ENCODE measurements at places on chromosomes 2 and 18. TPM values are rescaled to one million over a fixed set of nuclear protein-coding genes. Genes with fewer than 3 reads are reported as not detected.

- no peaks in the 10 kb centered on the region for H3K4me1 ChIP-seq
- no peaks in the 10 kb centered on the region for H3K27me3 ChIP-seq
- H3K36me3 ChIP-seq = no peaks in the 10 kb centered on the region
- H3K4me3 ChIP-seq = no peak overlapping the region
- no peak overlapping the region for H3K27ac ChIP-seq
- no peak for DNase-seq
These were observed 39.5 kb downstream of the NIFK start for GRCh38 chr2:121697108-121697631.

- H3K27me3 ChIP-seq = no peaks in the 10 kb centered on the region
- H3K4me1 ChIP-seq = no peaks in the 10 kb centered on the region
- H3K27ac ChIP-seq = no peak overlapping the region
- no peaks in the 10 kb centered on the region for H3K36me3 ChIP-seq
- no peak overlapping the region for H3K4me3 ChIP-seq
These were observed 88.8 kb downstream of the CELF4 start for GRCh38 chr18:37476611-37477295.

- H3K36me3 ChIP-seq = peaks cover 42% of the 10 kb centered on the region
- H3K4me3 ChIP-seq = no peak overlapping the region
- DNase-seq = no peak
- peak overlapping the region; percentile 66 for H3K27ac ChIP-seq
- no peaks in the 10 kb centered on the region for H3K27me3 ChIP-seq
These were observed 212.6 kb downstream of the TNS1 start for GRCh38 chr2:217790195-217790594.

DNA sequence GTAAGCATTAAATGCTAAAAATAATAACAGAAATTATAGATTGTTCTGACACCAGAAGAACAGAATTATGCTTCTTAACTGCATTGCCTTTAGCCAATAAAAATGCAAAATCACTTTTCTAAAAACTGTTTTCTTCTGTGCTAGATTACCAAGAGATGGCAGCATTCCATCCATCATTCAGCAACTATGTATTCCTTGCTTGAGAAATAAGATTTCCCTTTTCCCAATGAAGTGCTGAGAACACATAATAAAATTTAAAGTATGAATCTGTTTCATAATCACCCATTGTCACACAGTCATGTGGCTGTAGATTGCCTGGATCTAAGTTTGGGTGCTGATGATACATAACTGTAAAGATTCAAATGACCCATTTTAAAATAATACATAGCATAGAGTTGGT lies 504.2 kb downstream of the TDRD15 start:
- no peak overlapping the region for H3K4me3 ChIP-seq
- no peak overlapping the region for H3K27ac ChIP-seq
- H3K27me3 ChIP-seq = no peaks in the 10 kb centered on the region
- no peaks in the 10 kb centered on the region for H3K36me3 ChIP-seq

DNA sequence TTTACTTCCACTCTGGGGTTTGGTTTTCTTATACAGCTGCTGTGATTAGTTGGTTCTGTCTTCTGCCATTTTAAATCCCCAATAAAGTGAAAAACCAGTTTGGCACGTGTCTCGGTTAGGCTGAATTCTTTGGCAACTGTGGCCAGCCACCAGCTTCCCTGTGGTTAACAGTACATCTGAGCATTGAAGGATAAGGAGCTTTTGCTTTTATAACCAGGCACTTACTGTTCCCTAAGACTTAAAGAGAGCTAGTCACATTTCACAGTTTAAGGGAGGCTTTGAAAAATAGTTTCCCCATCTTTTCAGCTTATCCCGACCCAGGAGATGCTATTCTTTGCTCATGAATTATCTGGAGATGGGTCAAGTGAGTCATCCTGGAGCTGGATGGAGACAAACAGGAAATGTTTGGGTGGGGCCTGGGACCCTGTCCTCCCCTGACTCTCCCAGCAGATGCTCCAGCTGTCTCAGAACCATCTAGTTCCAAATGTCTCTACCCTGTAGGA lies 57.3 kb upstream of the EML6 start:
- no peak overlapping the region for H3K4me3 ChIP-seq
- no peaks in the 10 kb centered on the region for H3K27me3 ChIP-seq
- no peak for DNase-seq
- H3K27ac ChIP-seq = peak overlapping the region; percentile 59
- peaks cover 14% of the 10 kb centered on the region for H3K4me1 ChIP-seq

DNA sequence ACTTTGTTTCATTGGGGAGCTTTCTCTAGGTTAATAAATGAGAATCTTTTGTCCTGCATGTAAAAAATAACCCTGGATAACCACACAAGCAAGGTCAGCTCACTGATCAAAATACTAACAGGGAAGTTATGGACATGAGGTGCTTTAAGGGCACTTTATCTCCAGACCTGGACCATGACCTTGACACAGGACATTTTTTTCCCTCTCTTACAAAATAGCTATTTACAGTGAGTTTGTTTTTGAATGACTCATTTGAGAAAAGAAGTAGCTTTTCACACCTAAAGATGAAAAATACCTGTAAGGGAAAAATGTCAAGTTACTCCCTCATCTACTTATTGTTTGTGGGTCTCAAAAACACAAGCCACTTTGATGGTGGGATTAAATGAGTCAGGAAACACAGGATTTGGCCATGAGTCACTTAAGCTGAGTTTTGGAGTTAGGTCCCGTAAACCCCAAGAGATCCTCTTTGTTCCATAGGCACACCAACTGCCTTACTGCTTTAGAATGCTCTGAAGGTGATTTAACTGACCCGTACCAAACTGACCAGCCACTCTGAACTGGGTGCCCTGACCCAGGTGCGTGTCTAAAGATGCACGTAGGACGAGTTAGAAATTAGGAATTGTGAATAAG lies 479.3 kb upstream of the NXPH2 start:
- no peak overlapping the region for H3K4me3 ChIP-seq
- DNase-seq = no peak
- no peaks in the 10 kb centered on the region for H3K36me3 ChIP-seq
- H3K4me1 ChIP-seq = no peaks in the 10 kb centered on the region
- H3K27me3 ChIP-seq = no peaks in the 10 kb centered on the region

DNA sequence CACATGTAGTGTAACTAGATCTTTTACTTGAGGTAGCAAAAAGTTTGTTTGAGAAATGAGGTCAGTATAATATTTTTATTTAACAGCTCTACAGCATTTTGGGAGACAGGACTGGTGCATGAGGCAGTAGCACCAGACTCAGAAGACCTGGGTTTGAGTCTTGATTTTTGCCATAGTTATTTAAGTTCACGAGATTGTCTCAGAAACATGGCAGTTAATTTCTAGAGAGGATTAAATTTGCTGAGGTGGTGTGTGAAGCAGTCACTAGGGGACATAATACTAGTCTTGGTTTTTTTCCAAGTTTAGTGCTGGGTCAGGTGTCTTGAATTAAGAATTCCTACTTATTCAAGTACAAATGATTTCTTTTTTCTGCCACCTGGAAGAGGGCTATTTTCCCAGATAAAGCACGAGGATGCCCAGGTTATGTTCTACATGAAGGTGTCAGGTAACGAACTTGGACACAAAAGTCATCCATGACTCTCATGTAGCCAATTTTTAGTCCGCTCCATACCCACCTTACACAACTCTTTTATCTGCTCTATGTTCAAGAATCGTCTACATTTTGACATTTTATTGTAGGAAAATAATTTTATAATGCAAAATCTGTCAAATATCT lies 1.4 kb downstream of the MARCHF7 start:
- H3K4me1 ChIP-seq = peaks cover 3% of the 10 kb centered on the region
- DNase-seq = no peak
- peaks cover 8% of the 10 kb centered on the region for H3K36me3 ChIP-seq
- no peaks in the 10 kb centered on the region for H3K27me3 ChIP-seq
- peak overlapping the region; percentile 98 for H3K27ac ChIP-seq
- peak overlapping the region; percentile 94 for H3K4me3 ChIP-seq

GRCh38 chr2:125073440-125073839 lies 1048.4 kb downstream of the CNTNAP5 start:
- no peaks in the 10 kb centered on the region for H3K36me3 ChIP-seq
- no peaks in the 10 kb centered on the region for H3K4me1 ChIP-seq
- no peak overlapping the region for H3K27ac ChIP-seq
- no peaks in the 10 kb centered on the region for H3K27me3 ChIP-seq
- no peak for DNase-seq

DNA sequence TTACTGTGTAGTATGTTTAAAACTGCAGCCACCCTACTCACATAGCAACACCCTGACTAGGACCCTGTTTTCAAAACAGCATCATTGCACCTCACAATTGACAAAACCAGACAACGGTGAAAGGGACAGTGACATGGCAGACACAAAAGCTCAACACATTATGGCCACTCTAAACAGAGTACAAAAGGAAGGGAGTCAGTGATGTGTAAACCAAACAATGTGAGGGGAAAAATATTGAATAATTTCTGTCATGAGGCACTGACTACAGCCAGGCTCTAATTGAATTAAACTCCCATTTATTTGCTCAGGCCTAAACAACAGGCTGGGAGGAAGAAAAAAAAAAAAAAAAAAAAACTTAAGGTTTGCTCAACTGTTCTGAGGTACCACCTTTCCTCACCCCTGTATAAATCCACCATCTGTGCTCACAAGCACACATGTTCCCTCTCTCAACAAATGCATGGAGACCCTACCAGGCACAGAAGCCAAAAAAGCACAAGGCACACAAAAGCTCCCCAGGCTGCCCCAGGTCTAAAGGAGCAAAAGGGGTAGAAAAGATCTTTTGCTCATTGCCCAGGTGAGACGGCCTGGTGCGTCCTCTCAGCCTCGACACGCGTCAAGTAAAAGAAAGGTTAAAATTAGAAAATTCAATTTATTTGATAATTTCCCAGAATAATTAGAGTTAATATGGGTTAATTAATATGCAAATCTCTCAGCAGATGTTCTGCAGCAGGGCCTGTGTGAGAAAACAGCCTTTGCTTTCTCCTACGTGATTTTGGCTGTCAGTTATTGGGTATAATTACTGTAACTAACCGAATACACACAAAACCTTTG lies 80.9 kb downstream of the ZEB2 start:
- no peaks in the 10 kb centered on the region for H3K4me1 ChIP-seq
- no peak overlapping the region for H3K27ac ChIP-seq
- H3K4me3 ChIP-seq = no peak overlapping the region
- H3K27me3 ChIP-seq = no peaks in the 10 kb centered on the region
- no peak for DNase-seq
- no peaks in the 10 kb centered on the region for H3K36me3 ChIP-seq

DNA sequence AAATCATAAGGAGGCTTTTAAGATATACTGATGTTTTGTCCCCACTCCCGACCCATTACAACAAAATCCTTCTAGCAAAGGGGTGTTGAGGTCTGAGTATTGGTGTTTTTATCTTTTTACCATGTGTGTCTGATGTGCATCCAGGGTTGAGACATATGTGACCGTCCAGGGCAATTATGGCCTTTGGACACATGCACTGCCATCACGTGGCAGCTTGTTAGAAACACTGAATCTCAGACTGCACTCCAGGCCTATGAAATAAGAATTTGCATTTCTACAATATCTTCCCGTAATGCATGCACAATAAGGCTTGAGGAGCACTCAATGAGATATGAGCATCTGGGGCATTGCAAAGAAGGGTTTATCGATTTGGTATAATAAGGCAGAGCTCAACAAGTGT lies 235.1 kb upstream of the ZNF804A start:
- H3K4me3 ChIP-seq = no peak overlapping the region
- H3K27ac ChIP-seq = no peak overlapping the region
- no peak for DNase-seq
- H3K36me3 ChIP-seq = no peaks in the 10 kb centered on the region

DNA sequence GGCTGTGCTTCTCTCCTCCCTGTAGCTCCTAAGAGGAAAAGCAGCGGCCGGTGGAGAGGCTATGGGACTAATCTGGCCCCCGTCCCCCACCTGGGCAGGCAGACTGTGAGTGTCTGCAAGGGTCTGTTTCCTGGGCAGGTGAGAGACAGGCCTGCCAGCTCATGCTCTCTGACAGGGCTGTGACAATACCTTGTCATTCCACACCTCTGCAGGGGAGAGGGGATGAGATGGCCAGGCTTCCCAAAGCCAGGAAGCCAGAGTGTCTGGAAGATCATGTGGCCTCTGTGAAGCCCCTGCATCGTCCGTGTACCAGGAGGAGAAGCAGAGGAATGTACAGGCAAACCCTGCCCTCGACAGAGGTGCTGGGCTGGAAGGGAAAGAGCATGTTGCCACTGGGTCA lies 142.5 kb upstream of the GATA6 start:
- no peaks in the 10 kb centered on the region for H3K36me3 ChIP-seq
- no peaks in the 10 kb centered on the region for H3K27me3 ChIP-seq
- no peak for DNase-seq

DNA sequence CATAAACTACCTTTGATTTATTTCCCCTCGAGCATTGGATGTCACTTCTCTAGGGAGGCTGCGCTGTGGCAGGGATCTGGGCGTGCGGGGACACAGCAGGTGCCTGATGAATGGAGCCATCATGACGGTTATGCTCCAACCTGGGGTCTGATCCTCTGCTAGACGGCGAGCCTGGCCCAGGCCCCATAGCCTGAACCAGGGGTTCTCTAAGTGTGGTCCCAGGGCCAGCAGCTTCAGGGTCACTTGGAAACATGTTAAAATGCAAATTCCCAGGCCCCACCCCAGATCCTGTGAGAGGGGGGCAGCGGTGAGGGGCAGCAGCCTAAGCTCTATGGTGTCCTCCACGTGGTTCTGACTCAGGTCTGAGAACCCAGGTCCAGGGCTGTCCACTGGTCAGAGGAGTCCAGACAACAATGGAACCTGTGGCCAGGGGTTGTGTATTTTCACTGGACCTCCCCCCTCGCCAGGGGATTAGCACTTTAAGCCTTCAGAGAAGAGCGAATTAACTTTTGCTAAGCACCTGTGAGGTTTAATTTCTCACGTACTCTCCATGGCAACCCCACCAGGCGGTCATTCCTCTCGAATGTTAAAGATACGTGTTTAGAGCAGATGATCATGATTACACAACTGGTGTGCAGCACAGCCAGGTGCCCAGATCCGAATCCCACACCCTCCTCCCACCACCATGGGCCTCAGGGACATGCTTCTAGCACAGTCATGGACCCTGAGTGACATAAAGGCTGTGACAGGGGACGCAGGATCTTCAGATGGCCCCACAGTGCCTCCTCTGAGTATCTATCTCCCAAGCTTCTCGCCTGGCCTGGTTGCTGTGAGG lies 1.6 kb upstream of the ARHGEF4 start:
- no peak for DNase-seq
- no peaks in the 10 kb centered on the region for H3K4me1 ChIP-seq
- peaks cover 6% of the 10 kb centered on the region for H3K27me3 ChIP-seq

GRCh38 chr2:7070483-7070882 lies 153.3 kb downstream of the RNF144A start:
- no peak for DNase-seq
- no peak overlapping the region for H3K4me3 ChIP-seq
- peaks cover 3% of the 10 kb centered on the region for H3K4me1 ChIP-seq
- no peaks in the 10 kb centered on the region for H3K27me3 ChIP-seq
- H3K27ac ChIP-seq = no peak overlapping the region

GRCh38 chr2:241036397-241036963 lies 38.1 kb downstream of the SNED1 start:
- no peak for DNase-seq
- H3K27me3 ChIP-seq = no peaks in the 10 kb centered on the region
- no peak overlapping the region for H3K27ac ChIP-seq

- no peaks in the 10 kb centered on the region for H3K36me3 ChIP-seq
- no peak for DNase-seq
- H3K4me1 ChIP-seq = no peaks in the 10 kb centered on the region
- no peaks in the 10 kb centered on the region for H3K27me3 ChIP-seq
- no peak overlapping the region for H3K4me3 ChIP-seq
These were observed 9.4 kb downstream of the COLEC11 start for GRCh38 chr2:3604207-3604877.

Gene BCL11A
- 0.11 TPM for total RNA-seq

Gene TAF4B
- total RNA-seq = 3.0 TPM

Gene CDK5R2
- not detected for total RNA-seq

Gene FAM228A
- total RNA-seq = not detected

Gene MYO5B
- 0.21 TPM for total RNA-seq

Gene CRYGC
- not detected for total RNA-seq

Gene SLC5A7
- total RNA-seq = not detected

Gene CBLN2
- total RNA-seq = 8.2 TPM

Gene NFU1
- total RNA-seq = 49.4 TPM

Gene SATB2
- total RNA-seq = 1.2 TPM

Data from ascending aorta (tissue), 2 donors.